Activated CD4-positive, alpha-beta T cell treated with anti-CD3 and anti-CD28 coated beads, Interleukin-2, amount 50 U/mL, for 24 hours (primary cell): ENCODE measurements at places on chromosomes 13 and 19.

DNA sequence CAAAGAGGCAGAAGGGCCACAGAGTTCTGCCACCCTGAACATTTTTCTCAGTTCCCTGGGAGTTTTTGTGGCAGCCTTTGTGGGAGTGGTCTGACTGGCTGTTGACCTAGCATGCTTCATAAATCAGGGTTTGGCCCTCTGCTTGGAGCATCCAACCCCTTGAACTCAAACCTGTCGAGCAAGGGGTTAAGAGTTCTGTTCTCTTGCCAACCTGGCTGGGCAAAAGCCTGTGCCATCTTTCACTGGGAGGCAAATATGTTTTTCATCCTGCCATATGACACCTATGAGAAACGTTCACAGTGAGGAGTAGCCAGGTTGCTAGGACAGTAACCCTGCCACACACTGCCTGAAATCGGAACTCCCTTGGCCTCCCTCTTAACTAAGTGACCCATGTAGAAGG lies 7.7 kb upstream of the TEX26 start:
- DNase-seq = no peak

DNA sequence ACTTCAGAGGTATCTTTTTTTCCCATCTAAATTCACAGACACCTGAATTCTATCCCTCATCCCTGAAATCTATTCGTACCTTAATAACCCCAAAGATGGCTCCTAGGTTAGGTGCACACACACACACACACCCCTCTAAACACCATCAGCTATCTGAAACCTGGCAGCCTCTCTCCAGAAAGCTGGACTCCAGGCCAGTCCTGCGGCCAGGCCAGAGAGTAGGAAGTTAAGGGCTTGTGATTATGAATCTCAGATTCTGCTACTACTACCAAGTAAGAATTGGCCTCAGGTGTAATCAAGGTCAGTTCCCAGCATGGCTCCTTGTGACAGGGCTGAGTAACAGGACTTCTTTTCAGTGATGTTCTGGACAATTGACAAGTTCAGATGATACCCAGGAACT lies 244.2 kb upstream of the SERP2 start:
- no peak for DNase-seq

DNA sequence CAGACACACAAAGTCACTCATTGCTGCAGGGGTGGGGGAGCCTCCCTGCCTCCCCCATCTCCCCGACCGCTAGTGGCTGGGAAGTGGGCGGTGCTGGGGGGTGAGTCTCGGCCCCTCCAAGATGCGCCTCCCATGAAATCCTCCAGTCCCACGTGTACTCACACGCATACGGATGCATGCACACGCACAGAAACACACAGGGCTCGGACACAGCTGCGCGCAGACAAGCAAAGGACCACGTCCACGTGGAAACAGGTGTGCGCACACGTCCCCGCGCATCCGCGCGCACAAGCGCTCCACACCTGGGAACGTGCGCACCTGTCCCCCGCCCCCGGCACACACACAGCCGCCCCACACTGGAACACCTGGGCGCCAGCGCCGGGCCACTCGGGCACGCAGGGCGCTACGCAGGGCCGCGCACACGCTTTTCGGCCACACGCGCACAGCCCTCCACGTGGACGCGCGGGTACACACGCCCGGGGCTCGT lies 687 bp downstream of the MATK start:
- DNase-seq = no peak

GRCh38 chr19:53466726-53467484 lies 628 bp upstream of the ZNF813 start:
- no peak for DNase-seq

DNA sequence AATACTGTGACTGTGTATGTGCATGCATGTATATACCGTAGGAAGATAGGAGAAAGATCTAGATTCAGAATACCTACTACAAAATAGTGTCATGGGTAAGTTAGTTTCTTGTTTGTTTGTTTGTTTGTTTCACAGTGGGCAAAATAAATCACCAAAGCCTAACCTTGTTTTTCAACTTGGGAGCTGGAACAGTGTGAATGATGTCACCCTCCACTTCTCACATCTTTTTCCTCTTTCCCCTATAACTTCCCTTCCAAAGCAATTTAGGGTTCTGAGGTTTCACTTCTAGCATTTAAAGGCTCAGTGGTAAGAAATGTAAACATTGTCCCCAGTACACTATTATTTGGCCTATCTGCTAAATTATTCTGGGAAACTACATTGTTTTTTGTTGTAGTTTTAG lies 5.4 kb downstream of the KCTD4 start:
- DNase-seq = no peak

DNA sequence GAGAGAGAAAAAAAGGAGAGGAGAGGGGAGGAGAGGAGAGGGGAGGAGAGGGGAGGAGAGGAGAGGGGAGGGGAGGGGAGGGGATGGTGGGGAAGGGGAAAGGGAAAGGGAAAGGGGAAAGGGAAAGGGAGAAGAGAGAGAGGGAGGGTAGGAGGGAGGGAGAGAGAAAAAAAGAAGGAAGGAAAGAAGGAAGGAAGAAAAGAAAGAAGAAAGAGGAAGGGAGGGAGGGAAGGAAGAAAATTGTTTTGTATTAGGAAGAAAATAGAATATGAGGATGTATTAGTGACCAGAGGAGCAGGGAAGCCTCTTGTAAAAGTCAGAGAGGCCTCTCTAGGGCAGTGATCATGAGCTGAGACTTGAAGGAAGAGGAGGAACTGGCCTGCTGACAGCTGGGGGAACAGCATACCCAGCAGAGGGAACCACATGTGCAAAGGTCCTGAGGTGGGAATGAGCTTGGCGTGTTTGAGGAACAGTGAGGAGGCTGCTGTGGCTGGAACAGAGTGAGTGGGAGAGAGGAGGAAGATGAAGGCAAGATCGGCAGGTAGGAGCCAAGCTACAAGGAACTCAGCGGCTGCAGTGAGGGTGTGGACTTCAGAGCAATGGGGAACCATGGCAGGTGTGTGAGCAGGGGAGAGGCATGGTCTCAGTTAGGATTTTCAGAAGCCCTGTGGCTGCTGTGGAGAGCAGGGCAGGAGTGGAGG lies 9.6 kb upstream of the KCNN1 start:
- DNase-seq = no peak

- DNase-seq = peak; percentile 81
Measured at GRCh38 chr19:41351339-41352245, 2.1 kb downstream of the TGFB1 start.

DNA sequence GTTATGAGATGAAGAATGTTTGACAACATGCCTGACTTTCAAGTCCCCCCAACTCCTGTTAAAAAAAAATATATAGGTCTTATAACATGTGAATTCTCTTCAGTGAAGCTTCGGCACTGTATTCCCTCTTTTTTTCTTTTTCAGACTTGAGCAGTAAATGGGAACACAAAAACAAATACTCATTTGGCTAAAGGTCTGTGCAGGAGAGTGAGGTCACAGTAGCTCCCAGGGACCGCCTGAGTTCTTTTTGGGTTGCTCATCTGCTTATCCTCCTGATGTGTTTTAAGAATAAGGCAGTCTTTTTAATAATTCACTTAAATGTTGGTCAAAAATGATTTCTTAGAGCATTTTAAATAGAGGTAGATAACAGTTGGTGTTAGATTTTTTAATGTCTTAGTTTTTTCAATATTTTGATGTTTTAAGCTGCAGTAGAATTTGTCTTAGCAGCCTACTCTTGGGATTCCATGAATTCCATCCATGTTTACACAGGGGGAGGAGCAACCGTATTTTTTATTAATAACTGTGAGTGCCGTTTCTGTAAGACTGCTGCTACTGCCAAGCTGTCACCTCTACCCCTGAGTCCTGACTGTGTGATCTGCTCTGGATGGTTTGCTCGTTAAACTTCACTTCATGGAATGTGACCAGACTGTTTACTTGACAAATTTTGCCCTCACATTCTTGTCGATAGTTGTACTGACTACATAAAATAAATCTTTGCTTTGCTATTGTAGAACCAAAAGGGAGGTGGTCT lies 14.9 kb downstream of the HNRNPM start:
- no peak for DNase-seq
